ENCODE measurements at places on chromosomes 6 and 20. TPM values are rescaled to one million over a fixed set of nuclear protein-coding genes. Genes with fewer than 3 reads are reported as not detected.
A peak's percentile ranks its signal among the peaks of the same experiment; 100 is the strongest.

DNA sequence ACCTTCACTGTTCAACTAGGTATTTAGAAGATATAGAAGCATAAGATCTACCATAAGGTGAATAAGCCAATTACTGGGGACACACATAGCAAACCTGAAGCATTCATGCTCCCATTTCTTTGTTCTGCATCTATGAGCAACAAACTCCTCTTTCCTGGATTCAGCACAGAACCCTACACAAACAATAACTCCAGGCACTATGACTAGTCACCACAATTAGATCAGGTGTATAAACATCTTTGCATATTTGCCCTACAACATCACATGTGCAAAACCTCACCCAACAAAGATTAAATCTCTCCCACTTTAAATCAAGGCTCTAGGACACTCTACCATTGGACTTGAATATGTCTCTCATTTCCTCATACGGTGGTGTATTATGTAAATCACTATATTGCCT lies 652.3 kb downstream of the EPHA7 start:
- H3K27ac ChIP-seq: no peak overlapping the region
- H3K4me1 ChIP-seq: no peaks in the 10 kb centered on the region
- no peak overlapping the region for H3K4me3 ChIP-seq
- H3K27me3 ChIP-seq: no peaks in the 10 kb centered on the region

DNA sequence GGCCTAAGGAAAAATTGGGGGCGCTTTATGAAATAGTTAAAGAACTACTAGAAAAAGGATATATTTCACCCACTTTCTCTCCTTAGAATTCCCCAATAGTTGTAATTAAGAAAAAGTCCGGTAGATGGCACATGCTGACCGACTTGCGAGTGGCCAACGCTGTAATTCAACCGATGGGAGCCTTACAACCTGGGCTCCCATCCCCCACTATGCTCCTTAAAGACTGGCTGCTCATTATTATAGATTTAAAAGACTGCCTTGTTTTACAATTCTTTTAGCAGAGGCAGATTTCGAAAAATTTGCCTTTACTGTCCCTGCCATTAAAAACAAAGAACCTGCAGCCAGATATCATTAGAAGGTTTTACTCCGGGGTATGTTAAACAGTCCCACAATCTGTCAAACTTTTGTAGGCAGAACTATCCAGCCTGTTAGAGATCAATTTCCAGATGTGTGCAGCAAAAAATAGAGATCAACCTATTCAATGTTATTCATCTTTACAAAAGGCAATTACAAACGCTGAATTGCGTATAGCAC lies 58.5 kb upstream of the PRSS16 start:
- no peak for DNase-seq
- peaks cover 6% of the 10 kb centered on the region for H3K36me3 ChIP-seq
- H3K4me1 ChIP-seq: peaks cover 17% of the 10 kb centered on the region
- H3K27me3 ChIP-seq: no peaks in the 10 kb centered on the region
- H3K4me3 ChIP-seq: peak overlapping the region; percentile 80
- peak overlapping the region; percentile 94 for H3K27ac ChIP-seq

- no peak overlapping the region for H3K4me3 ChIP-seq
- H3K36me3 ChIP-seq: no peaks in the 10 kb centered on the region
- no peak for DNase-seq
These were observed 107.2 kb upstream of the PLEKHG1 start for GRCh38 chr6:150492507-150492906.

GRCh38 chr20:51221791-51222408 lies 199.0 kb upstream of the KCNG1 start:
- peaks cover 3% of the 10 kb centered on the region for H3K36me3 ChIP-seq
- peak overlapping the region; percentile 54 for H3K4me3 ChIP-seq
- DNase-seq: no peak

GRCh38 chr6:167988945-167989841 lies 8.3 kb upstream of the KIF25 start:
- H3K27ac ChIP-seq: peak overlapping the region; percentile 62
- no peak for DNase-seq
- no peaks in the 10 kb centered on the region for H3K36me3 ChIP-seq
- no peaks in the 10 kb centered on the region for H3K27me3 ChIP-seq

DNA sequence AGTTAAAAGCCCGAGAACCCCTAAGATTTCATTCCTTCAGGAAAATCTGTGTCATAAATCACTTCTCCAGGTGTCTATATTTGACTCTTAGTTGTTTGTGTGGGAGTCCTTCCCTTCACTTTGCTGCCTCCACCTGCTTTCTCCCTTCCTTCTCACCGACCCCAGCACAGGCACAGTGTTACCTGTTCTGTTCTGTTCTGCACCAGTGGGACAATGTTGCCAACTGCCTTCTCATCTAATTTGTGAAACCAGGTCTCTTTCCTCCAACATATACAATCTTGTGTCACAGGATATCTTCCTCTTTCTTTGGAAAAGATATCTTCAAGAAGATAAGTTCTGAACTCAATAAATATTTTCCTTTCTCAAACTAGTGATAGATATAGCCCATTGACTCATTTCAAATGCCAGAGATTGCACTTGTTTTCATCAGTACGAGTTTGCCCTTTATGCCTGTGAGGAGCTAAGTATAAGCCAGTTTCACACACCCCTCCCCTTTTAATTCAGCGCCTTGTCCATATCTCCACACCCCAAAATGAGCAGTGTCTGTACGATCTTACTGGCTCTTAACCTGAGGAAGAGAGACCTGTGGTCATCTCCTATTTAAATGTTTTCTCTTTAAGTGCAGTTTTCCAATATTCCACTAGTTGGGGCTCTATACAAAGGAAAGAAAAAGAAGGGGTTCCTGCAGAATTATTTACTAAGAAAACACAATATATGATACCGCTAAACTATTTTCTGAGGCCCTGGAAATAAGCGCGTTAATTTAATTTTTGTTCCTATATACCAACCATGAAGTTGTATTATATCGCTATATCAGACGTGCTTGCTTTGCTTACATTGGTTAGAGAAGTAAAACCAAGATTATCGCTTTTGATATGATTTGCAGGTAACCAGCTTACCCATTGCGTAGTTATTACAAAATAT lies 81.6 kb upstream of the PREP start:
- no peak overlapping the region for H3K4me3 ChIP-seq
- no peak for DNase-seq
- peak overlapping the region; percentile 42 for H3K27ac ChIP-seq
- peaks cover 5% of the 10 kb centered on the region for H3K27me3 ChIP-seq

GRCh38 chr6:158481690-158482473 lies 78.0 kb upstream of the TMEM181 start:
- peak overlapping the region; percentile 35 for H3K27ac ChIP-seq
- H3K4me3 ChIP-seq: no peak overlapping the region
- peaks cover 43% of the 10 kb centered on the region for H3K36me3 ChIP-seq

GRCh38 chr6:44203955-44204354 lies 12.8 kb upstream of the MYMX start:
- peaks cover 11% of the 10 kb centered on the region for H3K27me3 ChIP-seq
- no peaks in the 10 kb centered on the region for H3K36me3 ChIP-seq

GRCh38 chr20:24675651-24676352 lies 206.4 kb downstream of the SYNDIG1 start:
- no peak for DNase-seq
- H3K4me3 ChIP-seq: no peak overlapping the region
- H3K36me3 ChIP-seq: no peaks in the 10 kb centered on the region
- no peak overlapping the region for H3K27ac ChIP-seq

- no peaks in the 10 kb centered on the region for H3K27me3 ChIP-seq
- no peak for DNase-seq
- H3K36me3 ChIP-seq: no peaks in the 10 kb centered on the region
- no peak overlapping the region for H3K4me3 ChIP-seq
- H3K4me1 ChIP-seq: peaks cover 4% of the 10 kb centered on the region
- no peak overlapping the region for H3K27ac ChIP-seq
These were observed 5.1 kb upstream of the KIAA0408 start for GRCh38 chr6:127464161-127464880.

The RGL2 gene
- total RNA-seq: 175 TPM

- no peaks in the 10 kb centered on the region for H3K36me3 ChIP-seq
- no peak overlapping the region for H3K4me3 ChIP-seq
- no peak for DNase-seq
These were observed 51.6 kb upstream of the FAM83D start for GRCh38 chr20:38874460-38875174.

DNA sequence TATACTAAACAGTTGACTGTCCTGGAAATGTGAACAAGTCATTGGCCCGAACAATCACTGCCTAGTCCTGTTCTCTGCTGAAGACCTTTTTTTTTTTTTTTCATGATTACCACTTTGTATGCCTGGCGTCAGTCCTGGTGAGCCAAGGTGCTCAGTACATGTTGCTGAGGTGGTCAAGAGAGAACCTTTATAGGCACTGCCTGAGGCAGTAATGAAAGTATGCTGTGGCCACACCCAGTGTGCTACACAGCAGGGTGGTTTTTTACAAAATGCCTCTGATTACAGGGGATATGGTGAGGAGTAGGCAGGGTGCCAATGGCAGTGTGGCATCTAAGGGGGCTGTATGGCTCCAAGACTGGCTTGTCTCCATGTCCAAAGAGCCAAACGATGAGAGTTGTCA lies 135.1 kb upstream of the ENPP5 start:
- no peak overlapping the region for H3K27ac ChIP-seq
- H3K4me3 ChIP-seq: no peak overlapping the region

The SLC22A16 gene
- total RNA-seq: not detected

All from progenitor cell of endocrine pancreas (in vitro differentiated cells).